T-helper 1 cell (primary cell): ENCODE measurements at places on chromosomes 5 and 9.
A peak's percentile ranks its signal among the peaks of the same experiment; 100 is the strongest.

GRCh38 chr5:142924135-142924883, 154.1 kb downstream of the ARHGAP26 start:
- DNase-seq: peak; percentile 45

- DNase-seq: no peak
Observed at GRCh38 chr5:180172447-180173197, 36.4 kb downstream of the RASGEF1C start.

DNA sequence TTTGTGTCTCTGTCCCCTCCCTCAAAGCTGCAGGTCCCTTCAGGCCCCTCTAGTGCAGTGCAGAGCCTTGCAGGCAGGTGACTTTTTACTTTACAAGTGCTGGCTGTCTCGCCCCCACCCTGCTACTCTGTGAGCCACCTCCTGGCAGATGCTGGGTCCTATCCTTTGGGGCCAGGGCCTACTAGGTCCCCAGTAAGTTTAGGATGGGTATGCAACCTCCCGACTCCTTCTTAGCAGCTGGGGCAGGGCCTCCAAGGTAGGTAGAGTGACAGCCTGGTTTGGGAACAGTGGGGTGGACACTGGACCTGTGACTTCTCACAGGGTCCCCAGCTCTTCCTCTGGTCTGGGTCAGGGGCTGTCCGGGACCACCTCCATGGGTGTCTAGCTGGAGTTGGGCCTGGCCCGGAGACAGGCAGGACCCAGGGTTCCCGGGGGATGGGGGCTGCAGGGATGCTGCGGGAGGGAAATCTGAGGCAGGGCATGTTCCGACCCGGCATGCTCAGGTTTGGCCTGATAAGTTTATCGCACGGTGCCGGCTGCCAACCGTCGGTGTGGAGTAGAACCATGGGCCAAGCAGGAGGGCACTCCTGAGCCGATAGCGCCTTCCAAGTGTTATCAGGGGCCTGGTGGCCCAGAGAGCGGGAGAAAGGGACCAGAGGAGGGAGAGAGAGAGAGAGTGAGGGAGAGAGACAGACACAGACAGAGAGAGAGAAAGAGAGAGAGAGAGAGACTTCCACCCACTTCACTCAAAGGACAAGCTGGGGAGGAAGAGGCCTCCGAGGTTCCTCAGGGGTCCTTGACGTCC, 20.5 kb downstream of the GFI1B start:
- DNase-seq: no peak

GRCh38 chr5:38319491-38319890, 61.1 kb downstream of the EGFLAM start:
- no peak for DNase-seq

DNA sequence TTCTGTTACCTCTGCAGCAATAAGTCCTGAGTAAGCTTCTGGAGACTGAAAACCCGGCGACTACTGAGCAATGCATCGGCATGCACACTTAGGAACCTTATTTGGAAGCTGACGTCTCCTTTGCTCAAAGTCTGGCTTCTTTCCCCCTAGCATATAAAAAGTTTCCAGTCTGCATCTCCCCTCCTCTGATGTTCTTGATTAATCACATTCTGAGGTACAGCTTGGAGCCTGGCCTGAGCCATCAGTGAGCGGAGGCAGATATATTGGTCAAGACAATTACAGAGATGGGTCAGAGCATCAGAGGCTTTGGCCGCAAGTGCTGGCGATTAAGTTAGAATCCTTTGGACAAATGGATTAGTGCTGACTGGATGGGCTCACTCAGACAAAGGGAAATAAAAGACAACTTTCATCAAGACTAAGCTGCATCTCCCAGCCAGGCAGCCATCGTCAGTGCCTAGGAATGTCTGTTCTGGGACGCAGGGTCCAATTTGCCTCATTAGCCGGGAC, 140.7 kb downstream of the MTX3 start:
- DNase-seq: no peak

DNA sequence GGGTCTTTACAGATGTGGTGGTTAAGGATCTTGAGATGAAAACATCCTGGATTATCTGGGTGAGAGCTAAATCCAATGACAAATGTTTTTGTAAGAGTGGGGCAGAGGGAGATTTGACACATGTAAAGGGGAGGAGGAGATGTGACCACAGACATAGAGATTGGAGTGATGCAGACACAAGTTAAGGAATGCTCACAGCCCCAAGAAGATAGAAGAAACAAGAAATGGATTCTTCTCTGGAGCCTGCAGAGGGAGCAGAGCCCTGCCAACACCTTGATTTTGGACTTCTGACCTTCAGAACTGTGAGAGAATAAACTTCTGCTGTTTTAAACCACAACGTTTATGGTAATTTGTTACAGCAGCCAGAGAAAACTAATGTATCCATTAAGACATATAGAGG, 21.7 kb downstream of the ITGA2 start:
- DNase-seq: no peak

GRCh38 chr5:39650008-39650762, 225.4 kb upstream of the DAB2 start:
- DNase-seq: no peak

- no peak for DNase-seq
Observed at GRCh38 chr9:13446938-13447842, 167.7 kb upstream of the MPDZ start.

DNA sequence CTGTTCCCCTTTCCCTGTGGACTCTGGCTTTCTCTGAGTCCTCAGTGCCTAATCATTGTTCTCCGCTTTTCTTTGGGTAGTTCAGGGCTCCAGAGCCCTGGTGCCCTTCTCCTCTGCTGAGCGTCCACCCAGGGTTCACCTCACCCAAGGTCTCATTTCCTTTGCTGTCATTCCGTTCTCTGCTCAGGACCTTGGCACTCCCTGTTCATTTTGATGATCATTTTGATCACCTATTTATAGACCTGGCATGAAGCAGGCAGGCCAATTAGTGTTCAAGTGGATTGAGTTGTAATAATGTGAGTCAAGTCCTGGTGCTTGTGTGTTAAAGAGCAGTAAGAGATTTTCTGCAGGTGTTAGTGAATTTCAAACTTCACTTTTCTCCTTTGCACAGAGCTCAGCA, 3.6 kb downstream of the TRIO start:
- no peak for DNase-seq

- DNase-seq: no peak
Observed at GRCh38 chr9:117182046-117182445, 232.8 kb downstream of the ASTN2 start.

DNA sequence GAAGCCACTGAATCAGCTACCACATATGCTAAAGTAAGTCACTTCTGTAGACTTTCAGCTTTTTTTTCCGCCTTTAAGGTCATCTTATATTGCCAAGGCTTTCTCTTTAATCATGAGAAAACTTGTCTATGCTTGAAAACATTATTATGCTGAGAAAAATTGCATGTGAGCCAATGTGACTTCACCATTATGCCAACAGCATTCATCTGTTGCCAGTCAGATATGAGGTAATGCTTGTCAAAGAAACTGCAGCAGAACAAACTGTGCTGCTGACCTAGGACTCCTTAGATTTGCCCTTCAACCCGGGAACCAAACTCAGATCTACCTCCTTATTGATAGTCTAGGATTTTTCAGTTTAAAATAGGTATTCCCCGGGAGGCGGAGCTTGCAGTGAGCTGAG, 34.3 kb downstream of the SLC44A1 start:
- DNase-seq: no peak

DNA sequence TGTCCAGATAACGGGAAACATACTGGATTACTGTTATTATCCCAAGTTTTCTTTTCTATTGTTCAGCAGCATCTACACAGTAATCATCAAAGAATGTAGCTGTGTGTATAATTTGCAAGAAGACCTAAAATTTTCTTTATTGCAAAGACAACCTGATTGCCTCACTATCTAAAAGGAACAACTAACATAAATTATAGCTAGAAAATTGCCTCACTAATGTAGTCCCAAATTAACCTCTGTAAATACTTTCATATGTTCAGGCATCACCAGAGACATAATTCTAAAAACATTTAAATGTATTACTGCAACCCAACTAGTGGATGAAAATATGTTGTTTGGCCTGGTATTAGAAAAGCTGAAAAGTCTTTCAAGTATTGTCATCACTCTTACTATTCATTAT, 275.4 kb downstream of the CDH12 start:
- DNase-seq: no peak

DNA sequence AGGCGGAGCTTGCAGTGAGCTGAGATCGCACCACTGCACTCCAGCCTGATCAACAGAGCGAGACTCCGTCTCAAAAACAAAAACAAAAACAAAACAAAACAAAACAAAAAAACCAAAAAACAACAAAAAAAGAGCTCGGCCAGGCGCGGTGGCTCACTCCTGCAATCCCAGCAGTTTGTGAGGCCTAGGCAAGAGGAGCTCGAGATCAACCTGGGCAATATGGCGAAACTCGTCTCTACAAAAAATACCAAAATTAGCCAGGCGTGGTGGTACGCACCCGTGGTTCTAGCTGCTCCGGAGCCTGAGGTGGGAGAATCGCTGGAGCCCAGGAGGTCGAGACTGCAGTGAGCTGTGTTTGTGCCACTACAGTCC, 20.2 kb downstream of the TRIM7 start:
- no peak for DNase-seq

- no peak for DNase-seq
Observed at GRCh38 chr9:1373445-1373844, 323.3 kb downstream of the DMRT2 start.

GRCh38 chr5:12399868-12400267, 495.6 kb upstream of the CTNND2 start:
- no peak for DNase-seq

GRCh38 chr5:161851691-161852299, 3.9 kb downstream of the GABRA1 start:
- DNase-seq: no peak

DNA sequence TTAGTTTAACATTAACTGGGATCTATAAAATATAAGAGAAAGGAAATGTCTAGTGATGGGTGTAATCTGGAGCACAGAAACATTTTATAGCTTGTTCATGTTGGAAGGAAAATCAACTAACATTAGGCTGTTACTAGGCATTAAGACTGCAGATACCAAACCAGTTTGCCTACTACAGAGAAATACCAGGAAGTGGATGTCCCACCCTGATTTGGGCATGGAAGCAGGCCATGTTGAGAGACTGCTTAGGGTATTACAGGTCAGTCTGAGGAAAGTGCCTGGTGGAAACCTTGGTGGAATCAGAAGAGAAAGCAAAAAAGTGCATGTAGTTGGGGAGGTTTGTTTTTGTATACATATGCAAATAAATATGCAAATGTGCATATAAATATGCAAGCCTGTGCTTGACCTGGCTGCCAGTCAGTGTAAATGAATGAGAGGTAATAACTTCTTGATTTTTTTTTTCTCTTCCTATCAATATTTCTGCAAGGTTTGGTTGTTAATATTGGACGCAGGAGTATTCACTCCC, 9.6 kb upstream of the CCDC112 start:
- no peak for DNase-seq

GRCh38 chr9:134922066-134922931, 4.6 kb upstream of the FCN1 start:
- no peak for DNase-seq

- no peak for DNase-seq
Observed at GRCh38 chr5:54595721-54596120, 78.2 kb downstream of the SNX18 start.

DNA sequence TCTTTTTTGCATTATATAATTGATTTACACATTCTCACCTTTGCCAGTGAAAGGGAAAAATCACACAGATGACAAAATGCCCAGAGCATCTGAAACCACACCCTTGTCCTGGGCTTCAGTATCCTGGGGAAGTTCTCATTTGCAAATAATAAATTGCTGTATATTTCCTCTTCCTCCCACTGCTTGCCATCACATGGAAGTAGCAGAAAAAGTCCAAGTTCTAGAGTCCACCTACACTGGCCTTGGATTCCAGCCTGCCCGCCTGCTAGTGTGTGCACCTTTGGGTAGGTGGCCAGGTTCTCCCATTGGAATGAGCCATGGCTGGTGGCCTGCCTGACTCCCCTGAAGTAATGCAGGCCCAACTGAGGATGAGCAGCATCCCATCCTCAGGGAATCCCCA, 149.4 kb downstream of the GADD45G start:
- no peak for DNase-seq

DNA sequence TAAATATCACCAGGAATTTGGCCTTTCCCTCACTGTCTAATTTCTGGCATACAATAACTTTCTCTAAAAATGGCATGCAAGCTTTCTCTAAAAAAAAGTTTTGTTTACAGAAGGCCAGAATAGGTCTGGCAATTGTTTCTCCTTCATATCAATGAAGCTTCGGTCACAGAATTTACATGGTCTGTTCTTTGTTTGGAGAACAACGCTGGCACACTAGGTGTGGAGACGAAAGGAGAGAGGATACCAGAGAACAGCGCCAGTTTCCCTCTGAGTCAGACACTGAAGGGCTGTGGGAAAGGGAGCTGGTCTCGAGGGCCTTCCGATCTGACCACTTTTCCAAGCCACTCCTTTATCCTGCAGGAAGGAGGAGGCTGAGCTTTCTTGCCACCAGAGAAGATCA, 60.1 kb upstream of the ITGA1 start:
- DNase-seq: no peak

DNA sequence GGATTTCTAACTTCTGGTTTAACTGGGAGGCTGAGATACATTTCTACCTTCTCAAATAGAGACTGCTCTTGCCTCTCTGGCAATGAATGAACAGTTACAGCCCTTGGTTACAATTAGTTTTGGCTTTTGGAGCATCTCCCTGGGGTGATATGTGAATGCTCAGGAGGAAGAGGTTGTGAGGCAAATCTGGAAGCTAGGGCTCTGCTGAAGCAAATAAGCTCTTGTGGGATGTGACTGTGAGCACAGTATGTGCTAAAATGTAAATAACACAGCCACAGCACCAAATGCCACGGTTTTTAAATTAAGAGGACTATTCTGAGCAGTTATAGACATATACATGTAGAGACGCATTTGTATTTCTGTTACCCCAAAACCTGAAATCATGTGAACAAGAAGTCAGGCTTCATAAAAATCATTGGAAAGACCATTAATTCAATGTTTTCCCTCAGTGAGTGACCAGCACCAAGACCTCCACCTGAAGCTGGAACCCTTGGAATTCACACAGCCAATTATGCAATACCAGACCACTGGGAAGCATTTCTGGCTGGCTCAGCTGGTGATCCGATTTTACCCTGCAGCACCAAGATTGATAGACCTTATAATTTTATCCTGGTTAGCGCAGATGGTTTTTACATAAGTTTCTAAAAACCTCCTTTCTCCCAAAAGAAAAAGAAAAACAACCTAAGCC, 3.0 kb upstream of the SLC44A1 start:
- no peak for DNase-seq

DNA sequence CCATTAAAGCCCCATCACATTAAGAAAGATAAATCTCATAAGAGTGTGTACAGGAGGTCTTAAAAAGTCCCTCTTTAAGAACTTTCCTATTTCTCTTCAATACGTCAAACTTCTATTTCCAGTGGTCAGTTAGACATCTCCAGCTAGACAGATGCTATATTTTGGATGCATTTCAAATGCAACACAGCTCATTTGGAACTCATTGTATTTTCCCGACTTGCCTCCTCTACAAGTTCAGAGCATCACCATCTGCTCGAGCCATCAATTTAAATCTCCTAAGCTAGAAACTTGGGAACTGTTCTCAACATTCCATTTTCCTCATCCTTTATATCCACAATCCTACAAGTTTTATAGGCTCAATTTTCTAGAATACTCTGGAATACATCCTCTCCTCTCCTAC, 3.2 kb upstream of the UHRF2 start:
- no peak for DNase-seq

GRCh38 chr9:3751125-3751758, 225.4 kb upstream of the RFX3 start:
- no peak for DNase-seq

- no peak for DNase-seq
Observed at GRCh38 chr5:165913059-165913458, 2378.4 kb upstream of the WWC1 start.
